ENCODE measurements at places on chromosomes 7 and 10.

DNA sequence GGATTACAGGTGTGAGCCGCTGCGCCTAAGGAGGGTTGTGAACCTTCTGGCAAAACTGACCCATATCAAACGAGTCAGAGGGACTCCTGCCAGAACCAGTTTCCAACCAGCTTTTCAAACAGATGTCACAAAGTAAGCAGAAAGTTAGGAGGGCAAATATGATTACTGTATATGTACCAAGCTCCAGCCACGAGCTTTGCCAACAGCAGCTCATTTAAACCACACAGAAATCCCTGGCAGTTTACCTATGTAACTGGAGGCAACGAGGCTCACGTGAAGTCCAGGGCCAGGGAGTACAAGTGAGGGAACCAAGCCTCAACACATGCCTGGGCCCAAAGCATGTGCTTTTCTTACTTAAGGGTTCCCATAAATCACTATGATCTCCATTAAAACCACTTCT, 12.5 kb upstream of the DAGLB start:
- DNase-seq = no peak

GRCh38 chr7:55488216-55488615, 84.1 kb downstream of the VOPP1 start:
- no peak for DNase-seq

GRCh38 chr7:104196161-104196560, 11.7 kb downstream of the ORC5 start:
- no peak for DNase-seq

DNA sequence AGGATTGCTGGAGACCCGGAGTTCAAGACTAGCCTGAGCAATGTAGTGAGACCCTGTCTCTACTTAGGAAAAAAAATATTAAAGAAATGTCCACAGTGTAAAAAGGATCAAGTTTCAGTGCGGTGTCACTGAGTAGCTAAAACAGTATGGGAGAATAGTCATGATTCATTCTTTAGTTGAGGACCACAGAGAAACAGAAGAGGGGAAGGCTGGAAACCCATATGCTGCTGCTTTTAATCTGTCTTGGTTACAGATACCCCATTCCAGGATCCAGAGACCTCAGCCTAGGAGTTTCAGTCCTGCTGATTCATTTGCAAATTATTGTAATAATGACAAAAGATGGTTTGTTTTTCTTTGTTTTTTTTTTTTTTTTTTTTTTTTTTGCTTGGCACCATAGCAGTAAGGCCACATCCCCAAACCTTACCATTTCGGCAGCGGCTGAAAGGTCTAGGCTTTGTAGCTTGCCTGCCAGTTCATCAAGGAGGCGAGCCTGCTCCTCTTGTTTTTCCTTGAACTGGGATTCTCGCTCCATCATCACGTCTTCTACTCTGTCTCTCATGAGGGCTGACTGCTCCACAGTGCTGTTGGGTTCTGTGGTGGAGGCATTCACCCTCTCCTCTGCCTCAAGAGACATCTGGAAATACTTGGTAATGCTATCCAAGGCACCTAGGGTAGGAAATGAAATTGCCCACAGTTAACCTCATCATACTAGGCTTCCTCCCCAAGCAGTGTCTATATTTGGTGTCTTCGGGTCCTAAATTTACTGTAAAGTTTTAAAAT, 44.2 kb downstream of the DLD start:
- DNase-seq = no peak

- DNase-seq = no peak
These were observed 5.2 kb upstream of the TAS2R40 start for GRCh38 chr7:143216686-143217085.

DNA sequence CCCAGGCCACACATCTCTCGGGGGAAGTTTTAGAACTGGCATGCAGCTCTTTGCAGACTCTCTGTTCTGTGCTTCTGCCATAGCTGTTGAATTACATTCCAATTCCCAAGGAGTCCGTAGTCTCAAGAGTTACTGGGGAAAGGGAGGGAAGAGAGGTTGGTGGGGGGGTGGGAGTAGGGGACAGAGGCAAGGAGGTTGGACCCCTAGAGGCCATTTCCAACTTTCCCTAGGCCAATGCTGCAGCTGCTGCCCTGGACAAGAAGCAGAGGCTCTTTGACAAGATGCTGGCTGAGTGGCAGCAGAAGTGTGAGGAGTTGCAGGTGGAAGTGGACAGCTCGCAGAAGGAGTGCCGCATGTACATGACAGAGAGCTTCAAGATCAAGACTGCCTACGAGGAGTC, 23.8 kb downstream of the MYH16 start:
- DNase-seq = no peak

- no peak for DNase-seq
These were observed 62.5 kb downstream of the CSGALNACT2 start for GRCh38 chr10:43200538-43201390.

DNA sequence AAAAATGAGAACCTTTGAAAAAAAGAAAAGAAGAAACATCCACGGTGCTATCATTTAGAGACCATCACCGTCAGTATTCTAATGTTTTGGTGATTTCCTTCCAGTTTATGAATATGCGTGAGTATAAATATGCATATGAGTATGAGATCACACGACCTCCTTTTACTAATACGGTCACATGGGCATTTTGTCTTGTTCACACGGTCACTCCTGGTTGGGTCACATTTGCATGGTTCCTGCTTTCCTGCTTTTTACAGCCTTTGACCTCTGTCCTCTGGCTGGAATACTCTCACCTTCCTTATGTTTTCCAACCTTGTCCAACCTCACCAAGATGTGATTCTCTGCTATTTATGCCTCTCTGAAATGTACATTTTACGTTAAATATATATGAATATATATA, 25.3 kb upstream of the LMTK2 start:
- no peak for DNase-seq

DNA sequence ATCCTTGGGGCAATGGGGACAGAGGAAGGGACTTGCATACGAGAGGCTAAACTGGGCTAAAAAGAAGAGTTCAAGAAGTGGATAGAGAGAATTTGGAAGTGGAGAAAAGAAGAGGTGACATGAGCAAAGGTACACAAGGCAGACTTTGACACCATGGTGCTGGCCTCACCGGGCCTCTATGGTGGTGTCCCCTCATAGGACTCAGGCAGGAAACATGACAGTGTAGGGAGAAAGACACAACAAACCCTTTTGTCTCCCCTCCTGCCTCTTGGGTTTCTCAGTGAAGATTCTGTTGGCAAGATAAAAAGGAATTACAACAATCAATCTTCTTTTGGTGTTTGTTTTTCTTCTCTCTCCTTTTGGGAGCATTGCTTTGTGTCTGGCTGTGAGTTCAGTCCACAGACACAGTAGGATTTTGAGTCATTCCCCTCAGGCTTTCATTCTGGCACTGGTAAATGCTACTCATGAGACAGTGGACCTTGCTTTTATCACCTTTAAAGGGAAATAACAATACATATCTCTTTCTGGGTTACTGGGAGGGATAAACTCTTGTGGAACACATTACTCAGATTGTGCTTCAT, 827.7 kb downstream of the TNS3 start:
- DNase-seq = no peak

- DNase-seq = no peak
These were observed 765 bp downstream of the CCAR1 start for GRCh38 chr10:68721673-68722335.

GRCh38 chr7:95845007-95845406, 72.7 kb downstream of the DYNC1I1 start:
- no peak for DNase-seq

- peak; percentile 80 for DNase-seq
These were observed 1.5 kb downstream of the TRIL start for GRCh38 chr7:28956608-28957063.

DNA sequence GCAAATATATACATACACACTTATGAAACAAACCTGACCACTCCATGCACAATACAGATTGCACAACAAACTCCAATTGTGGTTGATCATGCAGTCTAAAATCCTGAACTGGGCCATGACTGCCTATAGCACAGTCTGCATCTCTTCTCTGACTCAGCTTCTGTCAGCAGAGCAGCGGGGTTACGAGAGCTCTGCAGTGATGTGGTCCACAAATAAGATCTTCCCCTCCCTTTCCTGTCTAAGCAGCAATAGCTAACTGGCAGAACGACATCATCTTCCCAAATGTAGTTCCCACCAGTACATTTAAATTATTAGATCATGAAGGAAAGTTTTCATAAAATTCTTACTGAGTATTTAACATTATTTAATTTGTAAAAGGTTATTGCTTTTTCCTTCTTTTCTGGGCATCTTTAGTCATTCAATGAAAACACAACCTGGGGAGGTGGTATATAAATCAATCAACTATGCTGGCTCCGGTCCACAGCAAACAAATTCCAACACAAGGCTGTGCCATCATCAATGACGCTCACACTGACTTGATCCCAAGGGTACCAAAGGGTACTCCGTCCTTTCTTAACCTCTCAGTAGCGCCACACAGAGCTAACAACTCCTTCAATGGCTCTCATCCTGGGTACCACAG, 17.1 kb downstream of the ARHGAP21 start:
- no peak for DNase-seq

DNA sequence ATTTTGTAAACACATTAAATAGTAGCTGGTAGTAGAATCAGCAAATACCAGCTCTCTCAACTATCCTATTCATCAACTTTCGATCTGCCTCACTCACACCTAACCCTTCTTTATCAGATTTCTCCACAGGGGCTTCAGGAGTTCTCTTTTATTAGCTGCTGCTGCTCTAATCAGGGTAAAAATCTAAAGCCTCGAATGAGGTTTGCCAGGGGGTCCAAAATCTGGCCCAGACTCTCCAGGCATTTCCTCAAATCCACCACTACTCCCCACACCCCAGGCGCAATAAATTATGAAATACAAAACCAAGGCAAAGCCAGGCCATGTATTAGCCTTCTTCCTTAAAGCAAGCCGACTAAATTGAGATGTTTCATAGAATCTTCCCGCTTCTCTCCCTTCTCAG, 2.3 kb downstream of the RNF216 start:
- DNase-seq = no peak

DNA sequence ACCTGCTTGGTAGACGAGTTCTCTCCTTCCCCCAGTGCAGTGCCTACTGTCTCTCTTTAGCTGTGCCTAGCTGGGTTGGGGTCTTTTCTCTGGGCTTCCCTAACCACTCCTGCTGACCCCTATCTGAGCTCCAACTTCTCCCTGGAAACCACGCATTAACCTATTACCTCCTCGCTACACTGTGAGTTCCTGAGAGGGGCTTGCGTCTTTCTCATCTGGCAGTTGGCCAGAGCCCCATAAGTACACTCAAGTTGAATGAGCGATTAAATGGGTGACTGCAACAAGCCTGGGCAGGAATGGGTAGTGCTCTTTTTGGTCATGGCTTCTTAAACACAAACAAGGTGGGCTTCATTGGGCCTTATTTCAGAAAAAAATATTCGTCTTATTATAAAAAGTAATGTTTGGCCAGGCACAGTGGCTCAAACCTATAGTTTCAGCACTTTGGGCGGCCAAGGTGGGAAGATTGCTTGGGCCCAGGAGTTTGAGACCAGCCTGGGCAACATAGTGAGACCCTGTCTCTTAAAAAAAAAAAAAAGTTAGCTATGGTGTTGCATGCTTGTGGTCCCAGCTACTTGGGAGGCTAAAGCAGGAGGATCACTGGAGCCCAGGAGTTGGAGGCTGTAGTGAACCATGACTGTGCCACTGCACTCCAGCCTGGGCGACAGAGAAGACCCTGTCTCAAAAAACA, 41.4 kb downstream of the SYPL1 start:
- no peak for DNase-seq

DNA sequence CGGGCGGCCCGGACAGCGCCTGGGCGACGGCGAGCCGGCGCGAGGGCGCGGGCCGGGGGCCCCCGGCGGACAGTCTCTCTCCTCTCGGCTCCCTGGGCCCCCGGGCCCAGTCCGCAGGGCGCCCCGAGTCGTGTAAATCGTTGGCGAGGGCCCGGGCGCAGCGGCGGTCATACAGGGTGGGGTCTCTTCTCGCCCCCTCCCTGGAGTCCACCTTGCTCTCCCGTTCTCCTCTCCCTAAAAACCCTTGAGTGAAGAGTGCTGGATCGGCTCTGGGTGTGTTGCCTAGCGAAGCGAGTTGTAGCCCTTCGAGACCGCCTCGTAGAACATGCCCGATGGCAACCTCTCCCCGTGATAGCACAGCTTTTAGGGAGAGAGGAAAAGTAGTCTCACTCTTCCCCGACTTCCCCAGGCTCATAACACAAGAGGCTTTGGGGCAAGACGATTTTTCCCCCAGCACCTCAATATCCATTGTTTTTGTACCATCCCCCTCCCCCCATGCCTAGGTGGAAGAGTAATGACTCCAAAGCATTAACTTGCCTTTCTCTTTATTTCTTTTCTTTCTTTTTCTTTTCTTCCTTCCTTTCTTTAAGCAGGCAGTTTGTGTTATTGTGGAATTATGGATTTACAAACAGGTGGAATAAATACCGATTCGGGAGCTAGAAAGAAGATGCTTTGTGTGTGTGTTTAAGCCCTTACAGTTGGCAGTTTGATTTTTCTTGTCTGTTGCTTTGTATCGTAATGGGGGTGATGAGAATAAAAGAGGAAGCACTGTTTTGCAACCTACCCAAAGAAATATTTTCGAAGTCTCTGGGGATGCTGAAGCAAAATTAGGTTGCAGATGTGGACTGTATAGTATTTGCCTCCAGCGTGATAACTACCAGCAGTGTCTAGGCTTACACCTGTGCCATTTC, 822 bp downstream of the SHOC2 start:
- DNase-seq = no peak

- no peak for DNase-seq
These were observed 24.0 kb upstream of the EIF5AL1 start for GRCh38 chr10:79488336-79488735.

DNA sequence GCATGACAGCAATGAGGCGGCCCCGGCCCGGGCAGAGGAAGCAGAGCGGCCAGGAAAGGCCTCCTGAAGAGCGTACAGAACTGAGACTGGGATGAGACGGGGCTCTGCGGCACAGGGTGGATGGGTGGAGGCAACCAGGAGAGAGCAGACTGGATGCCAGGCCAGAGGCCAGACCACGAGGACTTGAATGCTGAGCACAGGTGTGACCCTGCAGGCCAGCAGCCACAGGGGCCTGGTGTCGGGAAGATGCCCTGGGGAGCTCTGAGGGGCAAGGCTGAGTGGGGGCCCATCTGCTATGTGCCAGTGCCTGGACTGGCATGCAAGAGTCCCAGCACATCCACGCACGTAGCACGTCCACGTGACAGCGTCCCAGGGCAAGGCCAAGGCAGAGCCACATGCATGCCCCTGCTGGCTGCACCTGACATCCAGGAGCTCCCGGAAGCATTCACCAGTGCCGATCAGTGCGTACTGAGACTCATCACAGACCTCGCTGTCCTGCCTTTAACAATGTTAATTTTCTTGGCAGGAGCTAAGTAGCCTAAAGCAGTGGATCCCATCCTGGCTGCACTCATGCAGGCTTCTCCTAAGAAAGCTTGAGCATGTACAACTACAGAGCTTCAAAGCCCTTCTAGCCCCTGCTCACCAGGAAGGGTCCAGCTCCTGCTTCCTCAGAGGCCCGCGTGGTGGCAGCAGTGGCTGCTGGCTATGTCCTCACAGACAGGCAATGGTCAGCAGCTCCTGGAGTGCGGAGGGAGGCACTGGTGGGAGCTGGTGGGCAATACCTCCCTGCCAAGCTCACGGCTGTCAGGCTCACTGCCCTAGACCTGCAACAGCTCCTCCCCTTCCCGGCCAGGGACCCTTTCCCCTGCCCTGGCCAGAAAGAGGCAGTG, 18.0 kb downstream of the GRID1 start:
- DNase-seq = no peak

GRCh38 chr7:40623863-40624262, 489.1 kb downstream of the SUGCT start:
- no peak for DNase-seq

All from right forelimb (tissue), 1 donor.